ENCODE measurements at places on chromosomes 6 and 20.

GRCh38 chr6:96604420-96604819 lies 41.5 kb downstream of the FHL5 start:
- no peak for DNase-seq

DNA sequence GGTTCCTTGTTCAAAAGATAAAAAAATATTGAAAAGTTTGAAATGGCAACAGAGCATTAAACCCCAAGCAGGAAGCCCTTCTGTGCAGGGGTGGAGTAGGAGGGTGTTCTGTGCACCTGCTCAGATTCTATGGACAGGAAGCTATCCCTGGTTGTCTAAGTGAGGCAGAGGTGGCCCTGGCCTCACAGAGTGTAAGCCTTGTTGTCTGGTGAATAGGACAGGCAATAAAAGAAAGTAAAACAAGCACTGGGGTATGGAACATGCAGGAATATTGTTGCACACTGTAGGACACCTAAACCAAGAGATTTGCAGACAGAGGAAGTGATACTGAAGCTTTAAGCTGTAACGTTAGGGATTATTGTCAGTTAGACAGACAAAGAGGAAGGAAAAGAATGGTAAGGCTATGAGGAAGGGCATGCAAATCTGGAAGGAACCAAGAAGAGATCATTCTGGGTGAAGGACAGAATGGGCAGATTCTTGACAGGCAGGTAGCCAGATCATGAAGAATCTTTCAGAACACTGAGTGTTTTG lies 66.8 kb downstream of the TBC1D7 start:
- DNase-seq = no peak

DNA sequence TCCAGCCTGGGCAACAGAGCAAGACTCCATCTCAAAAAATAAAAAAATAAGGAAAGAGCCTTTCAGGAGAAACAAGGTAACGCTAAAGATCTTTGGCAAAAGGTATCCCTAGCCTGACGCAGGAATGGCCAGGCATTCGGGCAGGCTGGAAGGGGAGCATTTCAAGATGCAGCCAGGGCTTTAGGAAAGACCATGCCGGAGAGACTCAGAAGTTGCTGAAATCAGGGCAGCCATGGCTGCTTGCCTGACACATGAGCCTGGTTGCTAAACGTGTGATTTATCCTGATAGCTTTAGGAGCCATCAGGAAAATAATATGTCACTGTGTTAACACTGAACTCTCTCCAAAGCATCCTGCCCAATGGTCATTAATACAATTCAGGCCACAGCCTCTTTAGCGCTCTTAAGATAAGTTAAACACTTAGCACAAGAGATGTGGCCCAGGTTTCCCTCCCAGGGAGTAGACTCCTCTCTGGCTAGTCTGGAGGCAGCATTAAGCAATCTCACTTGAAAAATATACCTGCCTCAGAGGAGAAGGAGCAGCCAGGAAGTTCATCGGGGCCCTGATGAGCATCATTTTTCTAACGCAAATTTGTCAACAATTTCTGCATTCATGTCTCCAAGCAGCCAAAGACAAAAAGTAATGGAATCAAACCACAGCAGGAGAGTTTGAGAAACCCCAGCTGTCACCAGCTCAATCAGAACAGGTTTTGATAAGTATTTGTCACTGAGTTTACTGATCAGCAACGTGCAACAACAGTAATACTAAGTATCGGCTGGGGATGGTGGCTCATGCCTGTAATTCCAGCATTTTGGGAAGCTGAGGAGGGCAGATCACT lies 200.0 kb downstream of the ZMYND8 start:
- DNase-seq = no peak

- DNase-seq = no peak
Measured at GRCh38 chr6:150800674-150801314, 64.7 kb upstream of the MTHFD1L start.

DNA sequence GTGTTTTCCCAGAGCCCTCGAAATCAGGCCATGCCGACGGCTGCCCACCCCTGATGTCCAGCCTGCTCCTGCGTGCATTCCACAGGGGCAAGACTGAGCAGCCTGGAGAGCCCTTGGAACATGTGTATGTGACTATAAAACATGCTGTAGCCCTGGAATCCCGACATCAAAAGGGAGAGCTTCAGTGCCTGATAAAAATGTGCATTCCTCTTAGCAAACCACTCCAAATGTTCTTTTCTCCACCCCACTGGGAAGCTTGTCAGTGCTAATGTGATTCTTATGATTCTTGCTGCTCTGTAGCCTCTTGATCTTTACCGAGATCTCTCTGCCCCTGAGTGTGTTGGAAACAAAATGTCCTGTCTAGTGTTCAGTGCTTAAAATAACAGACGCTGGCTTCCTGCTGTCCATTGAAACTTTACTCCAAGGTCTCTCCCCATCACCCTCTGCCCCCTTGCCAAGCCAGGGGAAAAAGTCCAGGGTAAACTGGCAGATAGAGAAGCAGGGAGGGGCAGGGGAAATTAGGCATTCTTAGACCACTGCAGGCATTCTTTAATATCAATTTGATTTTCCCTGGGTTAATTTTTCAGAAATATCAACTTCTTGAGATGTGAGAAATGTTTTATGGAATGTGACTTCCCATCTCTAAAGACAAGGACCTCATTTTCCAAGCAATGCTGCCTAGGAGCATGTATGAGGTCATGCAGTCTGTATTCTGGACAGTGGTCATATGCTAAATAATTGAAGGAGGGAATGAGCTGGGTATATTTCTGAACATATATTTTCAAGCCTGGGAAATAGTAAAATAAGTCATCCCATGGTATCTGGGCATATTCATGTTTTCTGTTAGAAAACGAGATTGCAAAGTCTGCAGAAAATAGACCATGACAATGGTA lies 73.8 kb upstream of the ISM1 start:
- DNase-seq = no peak

DNA sequence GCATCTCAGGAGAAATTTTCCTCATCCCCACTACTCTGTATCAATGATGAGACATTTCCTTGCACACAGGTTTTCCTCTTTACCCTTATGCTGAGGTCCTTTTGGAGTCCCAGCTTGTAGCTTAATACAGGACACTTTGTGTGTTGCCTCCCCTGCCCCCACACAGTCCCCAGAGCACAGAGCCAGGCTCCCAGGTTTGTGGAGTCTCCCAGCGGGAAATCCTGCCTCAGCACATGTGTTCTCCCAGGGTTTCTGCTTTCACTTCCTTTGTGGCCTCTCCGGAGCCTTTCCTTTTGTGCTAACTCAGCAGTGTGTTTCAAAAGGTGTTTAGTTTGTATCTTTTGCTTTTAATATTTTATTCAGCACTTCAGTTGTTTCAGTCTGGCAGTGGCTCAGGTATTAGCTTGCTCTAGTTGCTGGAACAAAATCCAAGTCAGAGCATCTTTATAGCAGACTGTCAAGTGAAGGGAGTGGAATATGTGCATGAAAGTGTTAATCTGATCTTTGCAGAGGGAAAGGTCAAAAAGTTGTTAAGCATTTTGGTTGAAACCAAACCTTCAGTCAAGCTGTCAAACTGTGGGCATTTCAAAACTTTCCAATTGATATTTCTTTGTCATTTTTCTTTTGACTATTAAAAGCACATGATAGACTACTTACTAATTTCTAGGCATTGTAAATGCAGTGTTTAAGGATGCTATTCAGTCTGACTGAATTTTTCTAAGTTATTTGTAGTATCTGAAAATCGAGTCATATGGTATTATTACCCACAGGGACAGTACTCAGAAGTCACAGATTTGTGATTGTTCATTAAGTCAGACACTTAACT lies 8.6 kb downstream of the SNX9 start:
- DNase-seq = no peak

DNA sequence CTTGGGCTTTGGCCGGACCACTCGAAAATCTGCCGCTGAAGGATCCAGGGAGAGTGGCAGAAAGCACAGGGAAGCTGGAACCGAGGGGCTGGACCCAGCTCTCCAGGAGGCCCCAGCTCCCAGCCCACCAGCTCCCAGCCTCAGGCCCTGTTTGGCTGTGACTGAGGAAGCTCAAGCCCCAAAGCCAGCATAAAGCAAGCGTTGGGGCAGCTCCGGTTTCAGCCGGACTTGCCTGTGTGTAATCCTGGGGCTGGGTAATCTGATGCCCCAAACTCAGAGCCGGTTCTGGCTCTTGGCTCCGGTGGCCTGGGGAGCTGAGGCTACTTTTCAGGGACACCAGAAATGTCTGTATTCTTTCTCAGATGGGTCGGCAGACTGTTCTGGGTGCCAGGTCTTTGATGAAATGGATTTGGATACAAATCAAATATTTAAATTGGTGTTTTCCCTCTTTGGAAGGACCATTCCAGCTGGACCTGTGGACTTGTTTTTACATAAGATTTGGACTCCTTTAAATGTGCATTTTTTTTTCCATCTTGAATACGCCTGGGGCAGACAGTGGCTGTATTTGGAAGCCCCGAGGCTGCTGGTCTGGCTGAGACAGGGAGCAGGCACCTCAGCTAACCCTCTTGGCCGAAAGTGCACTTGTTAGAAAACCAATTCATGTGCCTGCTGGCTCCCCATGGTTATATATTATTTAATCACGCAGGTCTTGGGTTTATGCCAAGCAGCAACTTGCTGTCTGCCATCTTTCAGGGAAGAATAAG lies 29.7 kb downstream of the RPP40 start:
- DNase-seq = no peak

DNA sequence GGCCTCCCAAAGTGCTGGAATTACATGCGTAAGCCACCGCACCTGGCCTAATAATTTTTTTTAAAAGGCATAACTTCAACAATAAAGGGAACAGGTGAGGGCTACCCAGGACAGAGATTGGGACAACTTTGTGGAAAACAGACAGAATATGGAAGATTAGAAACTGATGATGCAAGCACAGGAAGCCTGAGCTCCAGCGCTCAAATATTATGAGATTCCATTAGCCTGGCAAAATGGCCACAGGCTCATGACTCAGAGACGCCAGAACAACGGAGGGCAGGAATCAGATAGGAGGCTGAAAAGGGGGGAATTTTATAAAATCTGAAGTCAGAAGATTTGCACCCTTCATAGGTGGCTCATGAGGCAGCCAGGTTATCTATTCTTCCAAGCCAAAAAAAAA lies 103.1 kb upstream of the MRPS10 start:
- no peak for DNase-seq

- peak; percentile 85 for DNase-seq
Measured at GRCh38 chr20:34872622-34873224, at the start of gene GGT7. GGT7 (minus strand) TSS chr20:34872856; CDS start chr20:34872815, 41 bp downstream.

GRCh38 chr6:70520575-70520974 lies 46.2 kb upstream of the SDHAF4 start:
- no peak for DNase-seq

- no peak for DNase-seq
Measured at GRCh38 chr6:38782616-38783015, 67.5 kb downstream of the DNAH8 start.

- DNase-seq = no peak
Measured at GRCh38 chr20:13800728-13801134, 15.9 kb downstream of the NDUFAF5 start.

- no peak for DNase-seq
Measured at GRCh38 chr20:50481741-50482140, 28.4 kb upstream of the PTPN1 start.

GRCh38 chr20:2507464-2507863 lies 1.3 kb downstream of the ZNF343 start:
- DNase-seq = no peak

DNA sequence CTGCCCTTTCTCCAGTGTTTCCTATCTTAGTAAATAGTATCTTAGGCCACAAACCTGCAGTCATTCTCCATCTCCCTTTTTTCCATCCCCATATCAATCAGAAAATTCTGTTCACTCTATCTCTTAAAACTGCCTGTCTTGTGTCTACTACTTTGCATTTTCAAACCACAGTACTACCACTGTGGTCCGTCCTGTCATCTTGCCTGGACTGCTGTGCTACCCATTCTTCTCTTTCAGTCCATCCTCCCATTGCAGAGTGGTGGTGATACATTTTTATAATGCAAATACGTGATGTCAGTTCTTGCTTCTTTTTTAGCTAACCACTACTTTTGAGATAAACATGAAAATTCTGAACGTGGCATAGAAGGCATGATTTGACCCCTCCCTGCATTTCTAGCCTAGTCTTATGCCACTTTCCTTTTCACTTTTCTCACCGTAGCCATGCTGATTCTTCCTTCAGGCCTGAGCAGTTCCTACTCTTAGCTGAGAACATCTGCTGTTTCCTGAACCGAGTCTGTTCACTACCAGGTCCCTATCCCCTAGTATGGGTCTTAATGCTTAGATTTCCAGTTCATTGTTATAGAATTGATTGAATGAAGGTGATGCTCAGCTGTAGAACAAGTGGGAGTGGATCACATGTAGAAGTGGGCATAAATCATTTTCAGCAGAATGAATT lies 13.8 kb downstream of the TBPL1 start:
- DNase-seq = no peak

DNA sequence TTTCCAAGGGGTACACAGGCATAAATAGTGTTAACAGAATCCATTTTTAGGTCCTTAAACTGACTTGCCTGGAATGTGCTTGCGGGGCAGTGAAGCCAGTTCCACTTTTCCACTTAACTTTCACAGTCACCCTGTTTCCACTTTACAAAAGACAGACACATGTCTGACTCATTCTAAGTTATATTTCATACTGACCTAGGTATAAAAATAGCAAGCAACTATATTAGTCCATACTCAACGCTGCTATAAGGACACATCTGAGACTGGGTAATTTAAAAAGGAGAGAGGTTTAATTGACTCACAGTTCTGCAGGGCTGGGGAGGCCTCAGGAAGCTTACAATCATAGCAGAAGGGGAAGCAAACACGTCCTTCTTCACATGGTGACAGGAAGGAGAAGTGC lies 88.2 kb downstream of the MTFR2 start:
- no peak for DNase-seq

DNA sequence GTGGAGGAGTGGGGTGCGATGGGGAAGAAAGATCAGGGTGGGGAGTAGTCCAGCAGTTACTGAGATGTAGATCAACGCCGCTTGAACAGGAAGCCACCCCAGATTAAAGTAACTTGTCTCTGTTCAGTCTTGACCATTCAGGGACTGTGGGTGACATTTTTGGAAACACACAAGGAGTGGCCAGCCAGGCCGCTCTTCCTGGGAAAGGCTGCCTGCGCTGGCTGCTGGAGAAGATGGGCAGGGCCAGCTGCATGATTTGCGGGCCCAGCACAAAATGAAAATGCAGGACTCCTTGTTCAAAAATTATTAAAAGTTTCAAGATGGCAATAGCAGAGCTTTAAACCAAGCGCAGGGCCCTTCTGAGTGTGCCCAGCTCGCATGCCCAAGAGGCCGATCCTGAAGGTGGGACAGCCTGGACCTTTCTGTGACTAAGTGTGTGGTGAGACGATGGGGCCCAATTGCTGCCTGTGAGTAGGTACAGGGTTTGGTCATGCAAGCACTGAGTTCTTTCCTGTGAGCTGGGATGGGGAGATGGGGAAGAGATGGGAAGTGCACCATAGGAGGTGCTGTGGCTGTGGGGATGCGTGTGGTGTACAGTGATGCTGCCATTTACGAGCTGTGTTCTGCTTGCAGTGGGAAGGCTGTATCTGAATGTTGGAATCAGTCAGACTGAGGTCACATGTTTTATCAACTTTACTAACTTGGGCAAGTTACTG lies 51.3 kb downstream of the DAAM2 start:
- DNase-seq = no peak

DNA sequence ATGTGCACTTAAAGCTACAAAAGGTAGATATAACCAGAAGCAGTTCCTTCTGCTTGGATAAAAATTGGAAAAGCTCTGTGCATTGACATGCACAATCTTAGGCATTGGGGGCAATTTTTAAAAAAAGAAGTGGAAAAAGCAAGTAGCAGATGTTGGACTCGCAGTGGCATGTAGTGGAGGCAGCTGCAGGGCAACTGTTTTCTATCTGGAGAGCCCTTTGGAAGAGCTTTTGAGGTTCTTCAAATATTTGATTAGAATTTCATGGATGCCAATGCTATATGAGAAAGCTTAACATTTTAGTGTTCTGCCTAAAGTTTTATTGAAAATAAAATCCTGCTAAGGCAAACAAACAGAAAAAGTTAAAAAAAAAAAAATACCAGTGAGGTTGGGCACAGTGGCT lies 388.3 kb upstream of the RNF217 start:
- no peak for DNase-seq

GRCh38 chr6:83057705-83058321 lies 7.8 kb downstream of the UBE3D start:
- no peak for DNase-seq

All from activated effector memory CD4-positive, alpha-beta T cell treated with Interleukin-2 at 50 U/mL for 16 hours (primary cell).